ENCODE measurements at places on chromosomes 16 and 17.

- DNase-seq = no peak
Observed at GRCh38 chr17:77728871-77729270, 229.6 kb upstream of the TNRC6C start.

DNA sequence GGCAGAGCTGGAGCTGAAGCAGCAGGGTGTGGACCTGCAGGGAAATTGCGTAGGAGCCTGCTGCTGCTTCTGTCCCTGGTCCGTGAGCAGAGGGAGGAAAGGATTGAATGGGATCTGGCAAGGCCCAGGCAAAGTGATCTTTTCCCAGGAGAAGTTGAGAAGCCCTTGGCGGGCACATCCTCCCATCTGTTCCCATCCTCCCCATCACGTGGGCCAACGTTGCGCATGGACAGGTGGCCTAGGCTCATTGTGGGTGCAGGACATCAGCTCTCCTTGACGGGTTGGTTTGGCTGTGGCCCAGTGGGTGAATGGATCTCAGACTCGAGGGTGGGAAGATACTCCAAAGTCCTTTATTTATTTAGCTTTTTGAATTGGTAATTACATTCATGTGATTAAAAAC, 29.4 kb upstream of the POLR3E start:
- DNase-seq = no peak

DNA sequence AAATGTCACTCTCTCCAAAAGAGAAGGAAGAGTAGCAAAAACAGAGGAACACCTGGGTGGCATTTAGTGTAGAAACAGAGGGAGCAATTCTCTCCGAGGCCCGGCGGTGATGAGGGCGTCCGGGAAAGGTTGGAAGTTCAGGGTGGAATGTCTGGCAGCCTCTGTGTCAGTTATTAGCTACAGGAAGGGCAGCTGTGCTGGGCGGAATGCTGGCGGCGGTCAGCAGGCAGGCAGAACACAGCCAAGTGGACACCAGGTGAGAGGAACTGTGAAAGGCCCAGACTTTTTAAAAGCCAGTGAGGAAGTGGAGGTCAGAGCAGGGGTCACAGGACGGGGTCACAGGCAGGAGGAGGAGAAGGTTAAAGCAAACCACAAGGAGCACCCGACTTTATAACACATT, 238.1 kb downstream of the NTN1 start:
- DNase-seq = no peak

DNA sequence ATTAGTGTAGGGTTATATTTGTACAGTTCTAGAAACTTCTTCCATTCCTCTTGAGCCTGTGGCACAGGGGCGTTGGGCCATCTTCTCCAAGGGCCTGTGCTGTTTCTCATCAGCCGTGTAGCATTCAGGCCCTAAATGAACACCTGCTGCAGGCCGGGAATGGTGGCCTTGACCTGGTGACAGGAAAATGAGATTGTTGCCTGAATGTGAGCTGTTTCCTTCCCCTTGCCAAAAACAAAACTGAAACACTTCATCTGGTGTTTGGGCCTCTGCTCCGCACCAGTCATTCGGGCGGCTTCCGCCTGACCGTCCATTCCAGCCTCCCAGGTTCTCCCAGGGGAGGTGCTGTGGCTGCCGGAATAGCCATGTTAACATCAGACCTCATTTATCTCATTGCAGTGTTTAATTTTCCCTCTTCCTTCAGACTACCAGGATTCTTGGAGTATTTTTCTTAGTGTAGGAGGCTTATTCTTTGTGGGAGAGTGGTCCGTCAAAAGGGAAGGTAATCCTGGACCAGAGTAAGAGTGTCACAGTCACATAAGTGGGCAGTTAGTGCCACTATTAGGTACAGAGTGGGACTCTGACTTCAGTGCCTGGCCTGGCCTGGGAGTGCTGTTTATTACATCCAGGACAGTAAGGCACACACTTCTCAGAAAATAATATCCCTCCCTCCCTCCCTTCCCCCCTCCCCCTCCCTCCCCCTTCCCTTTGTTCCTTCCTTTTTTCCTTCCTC, 61.9 kb downstream of the WWP2 start:
- no peak for DNase-seq

- no peak for DNase-seq
Observed at GRCh38 chr16:14549789-14550153, 80.3 kb downstream of the PARN start.

GRCh38 chr17:17748604-17749003, 67.3 kb downstream of the RAI1 start:
- DNase-seq = no peak

DNA sequence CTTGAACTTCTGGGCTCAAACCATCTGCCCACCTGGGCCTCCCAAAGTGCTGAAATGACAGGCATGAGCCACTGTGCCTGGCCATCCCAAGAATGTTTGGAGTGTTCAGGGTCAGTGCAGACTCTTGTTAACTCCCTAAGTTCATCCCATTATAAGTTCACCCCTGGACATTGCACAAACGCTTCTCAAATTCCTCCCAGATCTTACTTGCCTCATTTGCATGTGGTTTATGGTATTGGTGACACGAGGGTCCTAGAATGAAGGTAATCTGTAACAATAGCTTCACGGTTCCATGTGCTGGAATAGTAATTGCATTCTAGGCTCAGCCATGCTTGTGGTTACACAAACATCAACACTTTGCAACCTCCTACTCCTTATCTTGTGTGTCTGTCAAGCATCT, 5.0 kb upstream of the CCDC42 start:
- no peak for DNase-seq

GRCh38 chr17:69117855-69118784, 23.6 kb downstream of the ABCA6 start:
- no peak for DNase-seq

- peak; percentile 53 for DNase-seq
Observed at GRCh38 chr17:8409966-8410882, 12.6 kb upstream of the RNF222 start.

- DNase-seq = no peak
Observed at GRCh38 chr16:5336941-5337340, 239.3 kb upstream of the EEF2KMT start.

DNA sequence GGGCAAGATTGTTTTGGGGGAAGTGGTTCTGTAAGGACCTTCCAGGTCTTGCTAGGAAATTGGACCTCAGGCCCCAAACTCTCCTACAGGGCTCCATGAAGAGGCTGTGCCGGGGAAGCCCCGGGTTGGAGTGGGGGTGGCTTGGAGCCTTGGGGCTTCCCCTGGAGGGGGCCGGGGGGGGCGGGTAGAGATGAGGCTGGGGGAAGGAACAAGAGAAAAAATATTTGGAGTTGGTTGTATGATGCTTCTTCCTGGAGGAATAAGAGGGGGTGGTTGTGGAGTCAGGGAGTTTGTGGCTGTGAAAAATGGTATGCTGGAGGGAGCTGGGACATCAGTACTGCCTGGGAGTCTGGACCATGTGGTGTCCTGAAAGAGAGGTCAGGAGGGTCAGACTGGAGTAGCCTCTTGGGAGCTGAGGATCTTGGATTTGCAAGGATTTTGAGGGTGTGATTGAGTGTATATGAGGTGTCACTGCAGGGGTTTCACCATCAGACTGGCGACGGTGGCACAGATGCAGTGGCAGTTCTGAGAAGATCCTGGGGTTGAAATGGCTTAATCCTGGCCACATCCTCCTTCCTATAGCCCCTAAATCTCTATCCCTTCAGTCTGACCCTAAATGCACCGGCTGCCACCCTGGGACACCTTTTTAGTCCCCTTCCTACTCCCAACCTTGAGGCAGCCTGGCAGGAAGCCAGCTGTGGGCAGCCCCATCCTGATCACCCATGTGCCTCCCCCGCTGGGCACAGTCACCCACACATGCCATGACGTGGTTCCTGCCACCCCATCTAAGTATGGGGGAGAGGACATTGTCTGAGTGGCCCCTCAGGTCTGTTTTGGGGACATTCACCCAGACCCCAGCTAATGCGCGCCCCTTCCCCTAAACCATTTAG, 10.9 kb downstream of the RARA start:
- DNase-seq = peak; percentile 65

- DNase-seq = no peak
Observed at GRCh38 chr16:21985524-21985923, 15.4 kb downstream of the PDZD9 start.

DNA sequence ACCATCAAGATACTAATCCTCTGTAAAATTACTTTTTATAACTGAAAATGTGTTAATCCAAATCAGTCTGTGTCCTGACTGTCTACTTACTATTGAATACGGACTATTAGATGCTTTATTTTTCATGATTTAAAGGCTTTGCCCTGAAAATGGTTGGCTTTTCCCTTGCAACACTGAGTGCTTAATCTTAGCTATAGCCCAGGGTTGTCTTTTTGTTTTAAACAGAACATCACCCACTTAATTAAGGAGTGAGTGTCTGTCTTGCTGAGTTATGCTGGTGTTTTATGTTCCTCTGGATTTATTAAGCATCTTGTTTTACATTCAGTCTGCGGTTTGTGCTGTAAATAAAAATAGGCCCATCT, 11.0 kb downstream of the FTO start:
- no peak for DNase-seq

DNA sequence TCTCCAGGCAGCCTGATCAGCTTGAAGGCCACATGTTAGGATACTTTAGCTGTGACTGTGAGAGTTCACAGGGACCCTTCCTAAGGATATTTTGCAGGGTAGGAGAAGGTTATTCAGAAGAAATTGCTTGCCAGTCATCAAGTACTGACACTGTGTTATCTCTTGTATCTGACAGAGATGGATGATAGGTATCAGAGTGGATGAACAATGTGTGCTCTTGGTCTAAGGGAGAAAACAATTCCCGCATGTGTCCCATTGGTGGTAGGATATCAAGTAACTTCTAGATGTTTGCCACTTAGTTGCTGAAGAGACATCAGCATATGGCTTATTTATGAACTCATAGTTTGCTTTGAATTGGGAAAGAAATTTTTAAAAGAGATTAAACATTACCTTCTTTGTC, 219.3 kb downstream of the SPECC1 start:
- DNase-seq = no peak

GRCh38 chr16:85607321-85607765, 5.8 kb upstream of the GSE1 start:
- DNase-seq = no peak

- DNase-seq = no peak
Observed at GRCh38 chr16:49643429-49644144, 212.3 kb downstream of the ZNF423 start.

GRCh38 chr17:18248300-18248731, 10.2 kb downstream of the FLII start:
- DNase-seq = peak; percentile 27

DNA sequence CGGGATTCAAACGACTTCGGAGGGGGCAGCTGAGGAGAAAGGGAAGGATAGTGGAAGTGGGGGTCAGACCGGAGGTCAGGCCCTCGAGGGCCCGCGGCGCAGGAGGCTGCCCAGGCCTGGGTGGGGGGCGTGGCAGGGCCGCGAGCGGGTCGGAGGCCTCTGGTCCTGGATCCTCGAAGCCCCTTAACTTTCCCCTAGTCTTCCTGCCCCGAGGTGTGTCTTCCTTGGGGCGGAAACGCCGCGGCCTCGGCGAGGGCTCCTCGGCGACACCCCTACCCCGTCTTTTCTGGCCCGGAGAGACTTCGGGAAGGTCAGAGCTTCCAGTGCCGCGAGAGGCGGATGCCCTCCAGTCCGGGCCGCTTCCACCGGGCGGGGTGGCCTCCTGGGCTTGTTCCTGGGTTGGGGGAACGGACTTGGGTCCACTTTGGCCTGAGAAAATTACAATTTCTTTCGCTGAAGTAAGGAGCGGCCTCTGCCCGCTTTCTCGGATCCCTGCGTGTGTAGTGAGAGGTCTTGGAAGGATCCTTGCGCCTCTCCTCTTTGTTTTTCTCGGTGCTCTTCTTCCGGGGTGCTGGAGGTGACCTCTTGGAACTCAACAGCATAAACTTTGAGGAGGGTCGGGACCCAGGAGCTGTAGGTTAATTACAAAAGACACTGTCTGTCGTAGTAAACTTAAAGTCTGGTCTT, 491 bp downstream of the IST1 start:
- no peak for DNase-seq

DNA sequence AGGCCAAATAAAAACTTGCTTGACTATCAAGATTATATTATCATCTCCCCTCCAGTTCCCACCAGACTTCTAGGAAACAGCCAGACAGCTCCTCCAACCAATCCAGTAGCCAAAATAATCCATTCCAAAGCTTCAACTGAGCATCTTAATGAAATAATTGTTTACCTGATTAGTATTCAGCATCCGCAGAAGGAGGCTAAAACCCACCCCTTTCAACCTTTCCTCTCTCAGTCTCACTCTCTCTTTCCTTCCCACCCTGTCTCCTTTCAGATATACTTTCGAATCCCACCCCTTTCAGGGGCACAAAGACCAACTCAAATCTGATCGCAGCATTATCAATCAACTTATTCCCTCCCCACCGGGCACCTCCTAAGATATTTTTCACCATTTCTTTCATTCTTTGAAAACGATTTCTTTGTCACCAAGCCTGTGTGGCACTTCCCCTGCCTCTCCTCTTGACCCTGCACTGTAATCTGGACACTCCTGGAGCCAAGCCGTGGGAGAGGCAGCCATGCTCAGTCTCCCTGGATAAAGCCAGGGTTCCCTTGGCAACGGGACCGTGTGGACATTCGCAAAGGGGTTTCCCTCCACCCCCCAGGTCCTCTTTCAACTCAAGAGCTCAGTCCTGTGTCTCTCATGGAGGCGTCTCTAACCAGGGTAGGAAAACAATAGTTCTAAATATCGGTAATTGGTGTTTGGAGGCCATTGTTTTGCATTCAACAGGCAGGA, at the start of gene ANKFN1:
TSS of gene ANKFN1 (plus strand) at position 602 of the 729 bp plus-strand sequence. CDS start 59,193 bp downstream, outside the sequence.
- no peak for DNase-seq

- DNase-seq = no peak
Observed at GRCh38 chr17:39001703-39002637, 34.8 kb upstream of the FBXO47 start.

DNA sequence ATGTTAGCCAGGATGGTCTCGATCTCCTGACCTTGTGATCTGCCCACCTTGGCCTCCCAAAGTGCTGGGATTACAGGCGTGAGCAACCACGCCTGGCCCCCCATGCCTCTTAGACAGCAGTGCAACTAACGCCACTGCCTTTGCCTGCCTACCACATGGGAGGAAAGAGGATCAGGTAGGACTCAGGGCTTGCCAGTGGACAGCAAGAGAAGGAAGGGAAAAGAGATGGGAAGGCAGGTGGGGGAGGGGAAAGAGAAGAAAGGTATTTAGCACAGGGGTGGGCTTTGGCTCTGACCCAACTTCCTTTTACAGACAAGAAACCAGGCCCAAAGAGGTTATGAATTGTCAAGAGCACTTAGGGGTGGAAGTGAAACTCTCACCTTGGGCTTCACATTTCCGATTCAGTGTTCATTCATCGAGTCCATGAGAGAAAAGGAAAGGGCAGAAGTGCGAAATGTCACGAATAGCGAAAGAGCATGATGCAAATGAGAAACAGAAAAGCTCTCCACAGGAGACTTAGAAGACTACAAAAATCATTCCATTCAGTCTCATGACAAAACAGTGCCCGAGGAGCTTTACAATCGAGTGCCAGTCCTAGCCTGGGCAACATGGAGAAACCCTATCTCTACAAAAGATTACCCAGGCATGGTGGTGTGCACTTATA, 36.4 kb downstream of the CDK5R1 start:
- DNase-seq = no peak

- no peak for DNase-seq
Observed at GRCh38 chr17:46191322-46192188, 1.7 kb downstream of the KANSL1 start.

Measured in stimulated activated CD8-positive, alpha-beta memory T cell treated with anti-CD3 and anti-CD28 coated beads, Interleukin-7, amount 100 ng/mL, for 1 hour (primary cell).